Activated naive CD8-positive, alpha-beta T cell treated with anti-CD3 and anti-CD28 coated beads, Interleukin-2, amount 10 ng/mL, durations not matched to agents 7 days and 5 days (primary cell): ENCODE measurements at places on chromosomes 7 and 10. TPM values are rescaled to one million over a fixed set of nuclear protein-coding genes. Genes with fewer than 3 reads are reported as not detected.

DNA sequence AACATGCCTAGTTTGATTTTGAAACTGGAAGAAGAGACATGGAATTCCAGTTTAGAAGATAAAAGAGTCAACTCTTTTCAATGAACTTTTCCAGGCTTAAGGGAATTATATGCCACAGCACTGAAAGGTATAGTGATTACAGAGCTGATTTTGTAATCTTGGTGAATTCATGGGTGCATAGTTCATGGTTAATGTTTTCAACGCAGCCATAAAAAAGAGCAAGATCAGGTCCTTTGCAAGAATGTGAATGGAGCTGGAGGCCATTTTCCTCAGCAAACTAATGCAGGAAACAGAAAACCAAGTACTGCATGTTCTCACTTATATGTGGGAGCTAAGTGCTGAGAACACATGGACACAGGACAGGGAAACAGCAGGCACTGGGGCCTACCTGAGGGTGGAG, 94.2 kb downstream of the CUBN start:
- peaks cover 51% of the 10 kb centered on the region for H3K4me1 ChIP-seq
- no peak overlapping the region for H3K4me3 ChIP-seq
- peaks cover 22% of the 10 kb centered on the region for H3K36me3 ChIP-seq
- H3K27ac ChIP-seq: no peak overlapping the region

- DNase-seq: no peak
- H3K36me3 ChIP-seq: peaks cover 2% of the 10 kb centered on the region
- peaks cover 12% of the 10 kb centered on the region for H3K4me1 ChIP-seq
- no peaks in the 10 kb centered on the region for H3K27me3 ChIP-seq
- H3K27ac ChIP-seq: no peak overlapping the region
These were observed 31.3 kb upstream of the ZNRF2 start for GRCh38 chr7:30252885-30253795.

DNA sequence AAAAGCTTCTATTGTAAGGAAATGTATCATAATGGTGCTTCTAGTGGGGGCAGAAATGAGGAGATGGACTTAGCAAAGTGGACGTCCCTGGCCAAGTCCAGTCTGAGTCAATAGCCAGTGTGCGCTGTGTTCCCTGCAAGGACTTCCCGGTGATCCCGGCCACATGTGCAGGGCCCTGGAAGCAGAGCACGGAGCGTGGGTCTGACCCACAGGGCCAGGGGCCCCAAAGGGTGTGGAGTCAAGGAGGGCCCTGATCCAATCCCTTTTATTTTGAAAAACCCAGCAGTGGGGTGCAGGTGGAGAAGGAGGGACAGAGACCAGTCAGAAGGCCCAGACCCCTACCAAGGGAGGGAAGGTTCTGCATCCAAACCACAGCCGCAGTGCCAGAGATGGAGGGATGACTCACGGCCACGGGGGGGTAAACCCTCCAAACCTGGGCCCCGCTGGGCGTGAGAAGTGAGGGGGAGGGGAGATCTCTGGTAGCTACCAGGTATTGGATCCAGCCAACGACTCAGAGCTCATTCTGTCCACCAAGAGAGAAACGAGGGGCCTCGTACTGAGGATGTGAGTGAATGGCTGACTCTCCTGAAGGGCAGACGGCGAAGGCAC, 57.2 kb upstream of the VIPR2 start:
- peaks cover 12% of the 10 kb centered on the region for H3K4me1 ChIP-seq
- no peak for DNase-seq
- no peak overlapping the region for H3K27ac ChIP-seq
- H3K36me3 ChIP-seq: no peaks in the 10 kb centered on the region
- H3K27me3 ChIP-seq: no peaks in the 10 kb centered on the region

The OR6B1 gene
- not detected for total RNA-seq

The CREB3L2 gene
- total RNA-seq: 25.4 TPM

DNA sequence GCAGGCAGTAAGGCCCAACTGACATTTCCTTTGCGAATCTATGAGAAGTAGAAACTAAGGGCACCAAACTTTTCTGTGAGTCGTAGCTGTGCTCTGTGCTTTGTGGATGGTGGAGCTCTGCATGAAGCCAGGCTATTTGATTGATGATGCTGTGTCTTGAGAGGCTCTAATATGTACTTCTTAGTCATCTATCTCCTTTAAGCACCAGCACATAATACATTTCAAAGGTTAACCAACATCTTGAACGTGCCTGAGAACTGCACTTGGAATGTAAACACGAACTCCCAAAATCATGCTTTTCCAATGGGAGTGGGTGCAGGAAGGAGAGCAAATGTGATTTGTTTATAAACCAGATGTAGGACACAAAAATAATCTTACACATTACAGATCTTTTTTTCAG, 411.6 kb downstream of the PARD3 start:
- no peaks in the 10 kb centered on the region for H3K36me3 ChIP-seq
- H3K4me3 ChIP-seq: no peak overlapping the region
- no peaks in the 10 kb centered on the region for H3K4me1 ChIP-seq
- DNase-seq: no peak

DNA sequence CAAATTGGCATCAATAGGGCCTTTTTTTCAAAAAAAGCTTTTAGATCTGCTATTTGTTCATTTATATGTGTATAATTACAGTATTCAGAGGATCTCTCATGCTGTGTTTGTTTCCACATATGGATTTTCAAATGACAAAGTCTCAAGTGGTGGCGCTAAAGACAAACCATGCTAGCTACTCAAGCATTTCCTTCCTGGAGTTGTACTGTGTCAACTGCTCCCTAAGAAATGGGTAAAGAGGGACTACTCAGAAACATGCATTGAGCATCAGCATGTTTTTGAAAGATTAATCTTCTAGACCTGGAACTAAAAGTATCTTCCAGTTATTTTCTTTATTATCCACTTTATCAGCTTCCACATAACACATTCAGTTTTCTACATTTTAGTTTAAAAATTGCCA, 12.7 kb downstream of the CNTNAP2 start:
- no peaks in the 10 kb centered on the region for H3K27me3 ChIP-seq
- DNase-seq: no peak
- no peak overlapping the region for H3K27ac ChIP-seq
- no peak overlapping the region for H3K4me3 ChIP-seq
- H3K36me3 ChIP-seq: no peaks in the 10 kb centered on the region
- H3K4me1 ChIP-seq: no peaks in the 10 kb centered on the region

DNA sequence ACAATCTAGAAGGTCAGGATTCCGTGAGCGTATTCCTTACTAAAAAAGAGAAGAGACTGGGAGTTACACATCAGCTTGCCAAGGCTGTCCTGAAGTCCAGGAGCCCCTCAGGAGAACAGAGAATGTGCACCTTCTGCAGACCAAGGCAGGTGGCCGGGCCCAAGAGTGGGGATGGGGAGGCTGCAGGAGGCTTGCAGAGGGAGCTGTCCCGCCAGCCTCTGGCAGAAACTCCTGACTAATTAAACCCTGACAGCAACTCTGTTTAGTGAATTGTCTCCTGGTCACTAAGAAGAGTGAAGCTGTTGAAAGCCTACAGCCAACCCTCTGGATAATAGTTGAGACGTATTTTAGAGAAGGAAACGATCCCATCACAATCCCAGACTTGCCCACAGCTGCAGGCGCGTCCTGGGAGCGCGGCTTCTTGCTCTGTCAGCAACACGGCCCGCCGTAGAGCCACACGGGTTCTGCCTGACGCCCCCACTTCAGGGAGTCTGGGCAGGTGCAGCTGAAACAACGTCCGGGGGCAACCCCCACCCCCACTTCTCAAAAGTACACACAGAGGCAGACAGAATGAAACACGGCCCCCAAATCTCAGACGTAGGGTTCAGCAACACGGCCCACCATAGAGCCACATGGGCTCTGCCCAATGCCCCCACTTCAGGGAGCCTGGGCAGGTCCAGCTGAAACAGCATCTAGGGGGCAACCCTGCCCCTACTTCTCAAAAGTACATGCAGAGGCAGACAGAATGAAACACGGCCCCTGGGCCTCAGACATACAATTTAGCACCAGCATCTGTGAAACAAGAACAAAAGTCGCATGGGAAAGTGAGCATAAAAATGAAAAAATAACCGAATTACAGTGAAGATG, 45.2 kb downstream of the DIP2C start:
- H3K27me3 ChIP-seq: peaks cover 2% of the 10 kb centered on the region
- DNase-seq: no peak
- no peak overlapping the region for H3K4me3 ChIP-seq
- H3K36me3 ChIP-seq: no peaks in the 10 kb centered on the region
- H3K4me1 ChIP-seq: no peaks in the 10 kb centered on the region

DNA sequence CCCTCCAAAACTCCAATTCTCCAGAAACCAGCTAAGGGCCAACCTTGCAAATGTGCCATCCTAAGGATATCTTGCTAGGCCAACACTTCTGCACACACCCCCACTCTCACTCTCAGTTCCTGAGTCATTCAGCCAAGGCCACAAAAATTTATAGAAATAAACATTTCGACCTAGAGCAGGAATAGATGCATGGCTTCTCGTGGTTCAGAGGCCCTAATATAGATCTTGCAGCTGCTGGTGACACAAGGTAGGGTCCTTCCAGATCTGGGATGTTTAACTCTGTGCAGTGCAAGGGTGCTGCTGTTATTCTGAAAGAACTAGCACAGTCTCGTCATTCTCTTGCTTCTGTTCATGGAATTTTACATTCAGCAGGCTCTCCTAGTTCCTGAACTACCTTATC, 369.3 kb downstream of the CALN1 start:
- H3K36me3 ChIP-seq: no peaks in the 10 kb centered on the region
- H3K27ac ChIP-seq: no peak overlapping the region
- H3K4me1 ChIP-seq: no peaks in the 10 kb centered on the region

The IDI2 gene
- total RNA-seq: not detected

GRCh38 chr7:131845573-131846314, 289.3 kb upstream of the PODXL start:
- H3K4me1 ChIP-seq: no peaks in the 10 kb centered on the region
- peaks cover 5% of the 10 kb centered on the region for H3K27me3 ChIP-seq
- H3K27ac ChIP-seq: no peak overlapping the region
- H3K36me3 ChIP-seq: no peaks in the 10 kb centered on the region
- DNase-seq: no peak

DNA sequence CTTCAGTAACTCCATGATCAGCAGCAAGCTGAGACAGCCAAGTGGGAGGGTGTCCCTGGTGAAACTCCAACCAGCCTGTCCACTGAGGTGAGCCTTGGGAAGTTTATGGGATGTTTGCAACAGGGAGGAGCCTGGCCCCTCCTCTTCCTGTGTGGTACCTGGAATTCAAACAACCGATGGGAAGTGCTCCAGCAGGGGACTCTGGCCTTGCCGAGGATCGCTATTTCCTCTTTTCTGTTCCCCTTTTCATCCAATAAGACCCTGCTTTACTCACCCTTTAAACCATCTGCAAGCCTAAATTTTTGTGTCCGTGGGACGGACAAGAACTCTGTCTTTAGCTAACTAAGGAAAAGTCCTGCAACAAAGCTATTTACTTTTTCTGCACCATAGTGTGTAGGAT, 491.1 kb upstream of the ZMIZ1 start:
- no peak overlapping the region for H3K4me3 ChIP-seq
- H3K27me3 ChIP-seq: peaks cover 4% of the 10 kb centered on the region
- H3K4me1 ChIP-seq: peaks cover 7% of the 10 kb centered on the region
- no peaks in the 10 kb centered on the region for H3K36me3 ChIP-seq
- no peak overlapping the region for H3K27ac ChIP-seq
- DNase-seq: no peak

The HACD1 gene
- 0.88 TPM for total RNA-seq

The GATAD1 gene
- total RNA-seq: 24.9 TPM

DNA sequence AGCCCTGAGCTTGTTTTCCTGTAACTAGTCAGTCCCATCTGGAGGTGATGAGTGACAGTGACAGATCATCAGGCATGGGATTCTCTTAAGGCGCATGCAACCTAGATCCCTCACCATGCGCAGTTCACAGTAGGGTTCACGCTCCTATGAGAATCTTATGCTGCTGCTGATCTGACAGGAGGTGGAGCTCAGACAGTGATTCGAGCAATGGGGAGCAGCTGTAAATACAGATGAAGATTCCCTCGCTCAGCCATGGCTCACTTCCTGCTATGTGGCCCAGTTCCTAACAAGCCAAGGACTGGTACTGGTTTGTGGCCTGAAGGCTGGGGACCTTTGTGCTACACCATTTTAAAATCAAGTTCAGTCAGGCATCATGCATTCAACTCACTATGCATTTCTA, 221.7 kb downstream of the KIAA1217 start:
- no peak overlapping the region for H3K4me3 ChIP-seq
- no peak for DNase-seq
- no peaks in the 10 kb centered on the region for H3K4me1 ChIP-seq
- no peak overlapping the region for H3K27ac ChIP-seq

The CFAP46 gene
- not detected for total RNA-seq

The ZNF488 gene
- not detected for total RNA-seq
